Hematopoietic multipotent progenitor cell treated with erythropoietin and hydrocortisone succinate and interleukin-3 and kit ligand, for 15 days (in vitro differentiated cells): ENCODE measurements at places on chromosomes 12 and 14.
A peak's percentile ranks its signal among the peaks of the same experiment; 100 is the strongest.

DNA sequence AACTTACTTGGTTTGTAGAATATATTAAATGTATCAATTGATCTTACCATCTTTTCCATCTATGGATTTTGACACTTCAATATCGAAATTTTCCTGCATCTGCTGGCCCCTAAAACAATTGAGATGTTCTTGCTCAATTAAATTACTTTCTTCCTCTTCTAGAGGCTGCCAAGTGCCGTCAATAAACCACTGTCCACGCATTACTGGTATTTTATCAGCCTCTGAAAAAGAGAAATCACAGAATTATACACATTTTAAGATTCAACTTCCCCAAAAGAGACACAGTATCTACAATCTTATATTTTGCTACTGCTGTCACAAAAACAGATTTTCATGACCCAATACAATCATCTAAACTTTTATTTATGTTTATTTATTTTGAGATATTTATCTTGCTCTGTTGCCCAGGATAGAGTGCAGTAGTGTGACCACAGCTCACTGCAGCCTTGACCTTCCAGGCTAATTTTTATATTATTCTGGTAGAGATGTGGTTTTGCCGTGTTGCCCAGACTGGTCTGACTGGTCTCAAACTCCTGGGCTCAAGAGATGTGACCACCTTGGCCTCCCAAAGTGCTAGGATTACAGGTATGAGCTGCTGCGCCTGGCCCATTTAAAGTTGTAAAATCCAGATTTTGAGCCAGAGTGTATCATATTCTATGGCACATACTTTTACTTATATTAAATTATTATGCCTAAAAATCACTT lies 49.3 kb downstream of the DDHD1 start:
- DNase-seq: no peak

GRCh38 chr12:98417266-98417665 lies 98.1 kb upstream of the TMPO start:
- DNase-seq: no peak

- no peak for DNase-seq
Observed at GRCh38 chr12:63302269-63302940, 151.4 kb upstream of the AVPR1A start.

DNA sequence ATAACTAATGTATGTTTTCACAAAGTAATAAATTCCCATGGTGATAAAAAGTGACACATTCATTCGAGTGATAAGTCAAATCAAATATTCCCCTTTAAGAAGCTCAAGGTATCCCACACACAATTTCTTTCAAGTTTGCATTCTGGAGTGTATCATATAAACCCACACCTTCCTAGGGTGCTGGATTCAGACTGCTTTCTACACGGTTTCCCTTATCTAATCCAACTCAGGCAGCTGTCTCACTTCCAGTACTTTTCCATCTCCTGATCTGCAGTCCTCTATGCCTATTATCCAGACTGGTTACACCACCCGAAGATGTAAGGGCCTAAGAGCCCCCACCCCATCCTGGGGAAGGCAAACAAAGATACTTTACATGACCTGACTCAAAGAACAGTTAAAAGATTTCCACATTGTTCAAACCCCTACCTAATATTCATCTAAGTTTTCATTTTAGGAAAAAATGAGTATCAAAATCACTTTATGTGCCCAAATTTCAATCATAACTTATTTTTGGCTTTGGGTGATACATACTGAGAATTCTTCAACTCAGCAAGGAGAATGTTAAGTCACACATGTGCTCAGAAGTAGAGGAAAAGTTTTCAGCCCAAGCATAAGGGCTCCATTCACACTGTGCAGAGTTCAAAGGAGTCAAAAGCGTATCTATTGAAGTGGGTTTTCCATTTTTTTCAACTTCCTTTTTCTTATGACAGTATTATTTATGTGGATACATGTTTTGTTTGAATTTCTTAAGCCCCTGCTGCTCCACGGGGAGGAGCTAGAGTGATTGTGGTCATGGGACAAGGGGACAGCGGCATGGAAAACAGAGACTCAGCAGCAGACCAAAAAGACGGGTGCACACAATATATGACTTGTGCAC lies 41.8 kb downstream of the CORO1C start:
- DNase-seq: peak; percentile 77

DNA sequence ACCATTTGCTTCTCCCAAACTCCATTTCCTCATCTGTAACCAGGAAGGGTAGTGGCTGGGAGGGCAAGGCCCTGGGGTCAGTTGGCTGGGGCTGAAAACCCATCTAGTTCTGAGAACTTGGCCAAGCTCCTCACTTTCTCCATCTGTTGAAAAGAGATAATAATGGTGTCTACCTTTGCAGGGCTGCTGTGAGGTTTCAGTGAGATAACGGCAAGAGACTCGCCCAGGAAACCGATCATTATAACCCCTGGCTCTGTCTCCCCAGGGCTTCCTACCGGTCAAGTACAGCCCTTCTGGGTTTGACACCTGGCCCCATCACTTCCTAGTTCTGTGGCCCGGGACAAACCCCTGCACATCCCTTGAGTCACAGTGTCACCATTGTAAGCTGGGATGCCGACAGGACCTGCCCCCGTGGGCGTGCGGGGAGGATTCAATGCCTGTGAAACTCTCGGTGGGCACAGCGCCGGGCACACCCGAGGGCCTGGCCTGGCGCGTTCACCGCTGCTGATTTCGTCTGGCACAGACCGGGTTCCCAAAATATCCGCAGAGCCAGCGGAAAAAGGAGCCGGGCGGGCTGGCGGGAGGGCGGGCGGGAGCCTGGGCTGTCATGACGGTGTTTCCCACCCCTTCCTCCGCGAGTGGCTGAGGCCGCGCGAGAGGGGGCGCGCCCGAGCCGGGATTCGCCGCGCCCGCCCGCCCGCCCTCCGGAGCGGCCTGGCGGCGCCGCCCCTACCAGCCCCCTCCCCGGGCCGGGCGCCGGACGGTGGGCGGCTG lies 4.4 kb downstream of the KMT5A start:
- peak; percentile 82 for DNase-seq

DNA sequence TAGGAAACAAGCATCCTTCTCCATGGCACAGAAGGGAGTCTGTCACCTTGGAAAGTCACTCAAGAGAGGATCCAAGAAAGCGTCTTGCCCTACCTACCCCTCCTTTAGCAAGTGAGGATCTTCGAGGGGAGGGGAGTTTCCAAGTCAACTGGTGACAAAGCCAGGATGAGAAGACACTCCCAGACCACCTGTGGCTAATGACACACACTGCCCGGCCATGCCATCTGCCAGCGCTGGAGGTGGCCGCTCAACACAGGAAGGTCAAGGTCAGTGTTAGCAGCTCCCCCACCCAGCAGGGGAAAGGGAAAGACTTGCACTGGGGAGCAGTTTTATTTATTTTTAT lies 41.3 kb downstream of the ELK3 start:
- no peak for DNase-seq

GRCh38 chr12:123041811-123042655 lies 61.6 kb downstream of the ARL6IP4 start:
- DNase-seq: no peak

DNA sequence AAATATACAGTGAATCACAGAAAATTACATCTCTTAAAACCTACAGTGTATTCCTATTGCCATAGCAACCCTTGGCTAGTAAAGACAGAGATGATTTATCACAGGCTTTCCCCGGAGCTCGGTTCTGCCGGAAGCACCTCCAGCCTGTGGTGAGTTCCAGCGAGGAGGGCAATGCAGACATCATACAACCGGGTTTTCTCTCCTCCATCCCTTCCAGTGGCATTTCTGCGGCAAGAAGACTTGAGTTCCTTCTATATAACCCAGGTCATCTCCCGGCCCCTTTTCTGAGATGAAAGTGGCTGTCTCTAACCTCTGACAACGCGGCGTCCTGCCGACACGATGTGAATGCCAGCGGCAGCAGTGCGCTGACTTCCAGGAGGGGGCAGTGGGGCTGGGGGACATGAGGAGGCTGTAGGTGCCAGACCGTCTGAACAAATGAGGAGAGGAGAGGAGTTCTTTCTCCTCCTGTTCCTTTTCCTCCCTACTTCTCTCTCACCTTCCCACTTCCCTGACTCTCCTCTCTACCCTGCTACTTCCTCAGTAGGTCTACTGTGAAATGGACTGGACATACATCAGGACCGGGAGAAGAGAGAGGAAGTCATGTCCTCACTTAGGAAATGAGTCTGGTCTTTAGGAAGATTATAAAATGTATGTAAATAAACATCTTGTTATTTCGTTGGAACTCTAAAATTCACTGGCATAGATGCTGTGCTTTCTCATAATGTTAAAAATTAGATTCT lies 68.6 kb upstream of the MAX start:
- DNase-seq: no peak

- no peak for DNase-seq
Observed at GRCh38 chr12:73421832-73422231, 1115.8 kb upstream of the ATXN7L3B start.

DNA sequence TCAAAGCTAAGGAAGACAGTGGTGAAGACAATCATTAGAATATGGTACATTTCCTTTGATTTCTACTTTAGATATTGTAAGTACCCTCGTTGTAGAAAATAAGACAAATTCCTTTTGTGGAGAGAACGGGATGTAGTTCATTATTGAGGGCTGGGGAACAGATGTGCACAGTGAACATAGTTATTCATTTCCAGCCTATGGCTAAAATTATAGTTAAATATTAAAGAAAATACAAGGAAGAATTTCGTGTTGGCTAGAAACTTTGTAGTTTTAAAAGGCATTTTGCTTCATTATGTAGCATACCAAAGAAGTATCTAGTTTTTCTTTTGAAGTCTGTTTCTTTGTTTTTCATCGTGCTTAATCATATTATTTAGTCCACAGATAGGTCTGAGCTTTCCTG lies 201.8 kb downstream of the ESR2 start:
- no peak for DNase-seq

- DNase-seq: no peak
Observed at GRCh38 chr12:22731236-22731635, 106.3 kb downstream of the ETNK1 start.

DNA sequence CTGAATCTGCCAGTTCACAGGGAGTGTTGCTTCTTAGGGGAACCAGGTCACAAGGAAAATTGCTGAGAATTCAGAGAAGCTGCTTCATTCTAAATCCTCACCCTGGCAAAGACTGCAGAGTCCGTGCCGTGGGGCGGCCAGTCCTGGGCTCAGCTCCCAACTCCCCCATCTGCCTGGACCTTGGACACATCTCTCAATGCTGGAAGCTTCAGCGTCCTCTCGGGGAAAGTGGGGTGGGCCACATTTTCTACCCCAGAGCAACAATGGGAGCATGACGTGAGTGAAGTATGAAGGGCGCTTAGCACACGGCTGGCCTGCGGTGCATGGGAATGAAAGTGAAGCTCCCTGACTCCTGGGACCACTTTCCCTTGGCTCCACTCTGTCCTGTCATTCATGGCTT lies 31.2 kb downstream of the HVCN1 start:
- DNase-seq: no peak

DNA sequence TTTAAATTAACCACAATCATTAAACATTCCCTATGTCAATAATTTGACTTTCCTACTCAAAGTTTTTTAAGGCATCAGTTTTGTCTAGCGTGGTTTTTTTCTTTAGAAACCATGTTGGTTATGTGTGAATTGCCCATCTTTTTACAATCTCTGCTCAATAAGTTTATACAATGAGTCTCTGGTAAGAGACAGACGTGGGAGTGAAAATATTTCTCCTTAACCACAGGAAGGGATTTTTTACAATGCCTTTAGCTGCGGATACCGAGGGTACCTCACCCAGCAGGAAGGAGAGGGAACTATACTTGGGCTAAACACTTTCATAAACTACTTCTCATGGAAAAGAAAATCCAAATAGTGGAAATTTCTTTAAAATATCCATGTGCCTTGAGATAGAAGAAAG lies 191.4 kb upstream of the BCL2L14 start:
- DNase-seq: no peak

GRCh38 chr12:113768850-113769249 lies 197.3 kb downstream of the RBM19 start:
- DNase-seq: no peak

DNA sequence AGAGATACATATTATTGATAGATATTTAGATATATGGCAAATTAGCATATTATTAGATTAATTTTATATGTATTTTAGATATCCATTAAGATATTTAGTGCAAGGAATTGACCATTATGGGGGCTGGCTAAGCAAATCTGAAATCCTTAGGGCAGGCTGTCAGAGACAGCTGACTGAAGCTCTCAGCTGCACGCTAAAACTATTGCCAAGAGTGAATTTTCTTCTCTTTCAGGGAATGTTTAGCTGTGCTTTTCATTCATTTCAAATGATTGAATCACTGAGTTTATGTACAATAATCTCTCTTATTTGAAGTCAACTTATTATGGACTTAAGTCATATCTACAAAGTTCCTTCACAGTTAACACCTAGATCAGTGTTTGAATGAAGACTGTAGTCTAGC lies 566.5 kb downstream of the LRFN5 start:
- DNase-seq: no peak

GRCh38 chr12:113462117-113462774 lies 9.4 kb downstream of the LHX5 start:
- DNase-seq: peak; percentile 68

DNA sequence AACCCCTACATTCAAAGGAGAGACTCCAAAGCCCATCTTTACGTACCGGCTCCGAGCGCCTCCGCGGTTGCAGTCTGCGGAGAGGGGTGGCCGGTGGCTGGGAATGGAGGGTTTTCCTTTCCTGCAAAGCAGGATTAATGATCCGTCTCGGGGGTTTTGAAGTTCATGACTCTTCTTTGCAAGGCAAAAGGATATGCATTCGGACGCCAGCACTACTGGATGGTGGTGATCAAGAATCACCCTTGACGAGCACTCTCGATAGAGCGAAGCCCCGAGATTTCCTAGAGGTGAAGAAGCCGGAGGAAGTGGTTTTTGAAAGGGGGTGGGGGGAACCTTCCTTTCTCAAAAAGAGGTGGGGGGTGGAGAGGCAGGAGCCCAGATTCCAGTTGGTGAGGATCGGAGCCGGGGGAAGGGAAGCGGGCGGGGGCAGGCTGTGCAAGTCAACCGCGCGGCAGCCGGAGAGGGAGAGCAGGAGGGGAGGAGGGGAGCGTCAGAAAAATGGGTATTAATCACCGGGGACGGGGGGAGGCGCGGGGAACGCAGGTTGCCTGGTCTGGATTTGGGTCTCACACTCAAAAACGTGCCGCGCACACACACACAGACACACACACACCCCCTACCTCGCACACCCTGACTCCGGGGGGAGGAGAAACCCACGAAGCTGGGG lies at the start of gene GRIN2B:
Gene GRIN2B, minus strand, starts transcription at position 307 of the 667 bp plus-strand sequence. CDS start 115,394 bp downstream, outside the sequence.
- DNase-seq: no peak

- no peak for DNase-seq
Observed at GRCh38 chr12:102419094-102419764, 61.1 kb downstream of the IGF1 start.

GRCh38 chr12:13067322-13067721 lies 23.1 kb downstream of the FAM234B start:
- no peak for DNase-seq

GRCh38 chr14:105050551-105050897 lies 14.7 kb downstream of the GPR132 start:
- DNase-seq: no peak

DNA sequence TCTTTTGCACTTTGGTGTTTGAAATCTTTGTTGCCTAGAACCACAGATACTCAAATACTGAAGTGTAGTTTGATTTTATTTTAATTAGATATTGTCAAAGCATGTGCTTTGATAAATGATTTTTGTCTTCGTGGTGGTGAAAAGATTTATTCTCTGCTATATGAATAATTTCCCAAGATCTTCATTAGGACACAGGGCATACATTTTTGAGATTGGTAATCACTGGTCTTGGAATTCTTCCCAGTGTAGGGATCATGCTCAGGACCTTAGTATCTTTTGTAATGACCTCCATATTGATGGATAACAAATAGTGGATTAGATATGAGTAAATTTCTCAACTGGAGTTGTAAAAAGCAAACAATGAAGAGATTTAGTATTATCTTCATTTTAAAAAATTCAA lies 28.2 kb downstream of the TBK1 start:
- no peak for DNase-seq
